Stimulated activated CD8-positive, alpha-beta memory T cell treated with anti-CD3 and anti-CD28 coated beads, Interleukin-7, amount 100 ng/mL, for 48 hours (primary cell): ENCODE measurements at places on chromosomes 3 and 15.

DNA sequence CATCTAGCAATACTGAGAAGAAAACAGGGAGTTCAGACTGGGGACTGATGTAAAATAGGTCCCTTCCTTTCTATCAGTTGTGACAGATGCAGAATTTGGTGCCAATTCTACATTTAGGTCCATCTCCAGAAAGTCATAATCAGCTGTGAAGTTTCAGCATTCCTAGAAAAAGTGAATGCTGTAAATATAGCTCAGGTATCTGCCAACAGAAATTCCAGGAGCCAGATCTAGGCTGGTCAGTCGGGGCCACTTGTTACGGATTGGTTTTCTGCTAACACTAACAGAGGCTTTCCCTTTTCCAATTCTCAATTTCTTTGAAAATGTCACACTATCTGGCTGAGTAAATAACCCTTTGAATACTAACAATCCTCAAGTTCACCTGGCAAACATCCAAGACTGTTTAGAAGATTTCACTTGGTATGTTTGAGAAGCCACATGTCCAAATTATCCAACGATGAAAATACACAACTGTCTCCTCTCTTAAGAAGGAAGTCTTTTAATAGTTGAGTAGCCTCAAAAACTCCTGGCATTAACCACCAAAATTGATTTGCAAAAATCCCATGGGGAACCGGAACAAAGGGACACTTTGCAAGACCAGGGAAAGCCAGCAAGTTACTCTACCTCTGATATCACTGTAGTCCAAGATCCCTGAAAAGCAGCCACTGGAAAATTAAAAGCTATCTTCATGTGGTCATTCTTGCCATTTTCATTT, 222.3 kb downstream of the ZMAT3 start:
- no peak for DNase-seq

DNA sequence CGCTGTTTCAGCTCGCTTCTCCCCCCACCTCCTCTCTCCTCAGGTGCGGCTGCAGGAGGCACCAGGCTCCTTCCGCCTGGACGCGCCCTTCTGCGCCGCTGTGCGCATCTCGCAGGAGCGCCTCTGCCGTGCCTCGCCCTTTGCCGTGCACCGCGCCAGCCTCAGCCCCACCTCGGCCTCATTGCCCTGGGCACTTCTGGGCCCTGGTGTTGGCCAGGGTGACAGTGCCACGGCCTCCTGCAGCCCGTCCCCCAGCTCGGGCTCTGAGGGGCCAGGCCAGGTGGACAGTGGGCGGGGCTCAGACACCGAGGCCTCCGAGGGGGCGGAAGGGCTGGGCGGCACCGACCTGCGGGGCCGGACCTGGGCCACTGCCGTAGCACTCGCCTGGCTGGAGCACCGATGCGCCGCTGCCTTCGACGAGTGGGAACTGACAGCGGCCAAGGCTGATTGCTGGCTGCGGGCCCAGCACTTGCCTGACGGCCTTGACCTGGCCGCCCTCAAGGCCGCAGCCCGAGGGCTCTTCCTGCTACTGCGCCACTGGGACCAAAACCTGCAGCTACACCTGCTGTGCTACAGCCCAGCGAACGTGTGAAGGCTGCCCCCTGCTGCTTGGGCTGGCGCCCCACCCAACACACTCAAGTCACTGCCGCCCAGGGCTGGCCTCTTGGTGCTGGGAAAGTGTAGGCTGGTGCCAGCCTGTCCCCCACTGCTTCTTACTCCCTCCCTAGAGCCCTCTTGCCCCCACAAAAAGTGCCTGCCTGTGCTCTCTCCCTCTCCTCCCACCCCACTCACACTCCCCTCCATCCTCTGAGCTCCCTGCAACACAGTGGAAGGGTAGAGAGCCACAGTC, 7.1 kb downstream of the ALG3 start:
- no peak for DNase-seq

- no peak for DNase-seq
These were observed 43.0 kb upstream of the USP3 start for GRCh38 chr15:63461230-63461985.

- DNase-seq: peak; percentile 31
These were observed 808 bp downstream of the BCL6 start for GRCh38 chr3:187744169-187745151.

DNA sequence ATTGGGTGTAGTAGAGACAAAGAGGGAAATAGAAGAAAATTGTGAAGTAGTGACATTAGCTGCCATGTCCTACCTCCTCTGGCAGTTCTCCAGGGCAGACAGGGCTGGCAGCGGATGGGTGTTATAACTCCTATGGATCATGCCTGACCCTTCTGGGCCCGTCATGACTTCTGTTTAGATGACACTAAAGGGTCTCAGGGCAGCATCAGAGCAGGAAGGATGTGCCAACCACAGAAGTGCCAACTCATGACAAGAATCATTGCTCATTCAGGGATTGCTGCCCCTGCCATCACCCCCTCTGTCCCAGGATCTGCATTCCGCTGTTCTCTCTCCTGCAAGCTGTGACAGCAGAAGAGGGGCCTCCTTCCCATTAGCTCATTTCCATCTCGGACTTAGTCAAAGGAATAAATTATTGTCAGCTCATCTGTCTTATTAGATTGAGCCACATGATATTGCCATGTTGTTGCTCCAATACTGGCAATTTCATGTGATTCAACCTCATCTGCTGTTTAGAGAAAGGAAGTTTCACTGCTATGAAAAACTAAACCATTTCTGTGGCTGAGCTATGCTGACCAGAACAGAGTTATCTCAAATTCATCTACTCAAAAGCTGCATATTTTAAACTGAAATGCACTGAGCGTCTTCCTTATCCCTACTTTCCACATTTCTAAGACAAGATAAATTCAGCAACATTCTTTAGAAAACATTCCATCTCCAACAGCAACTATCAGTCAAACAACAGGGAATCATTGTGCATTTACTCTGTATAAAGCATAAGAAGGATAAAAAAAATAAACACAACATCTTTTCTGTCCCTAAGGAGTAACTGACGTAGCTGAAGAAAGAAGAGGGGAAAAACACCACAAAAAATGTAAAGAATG, 271.6 kb downstream of the FHIT start:
- DNase-seq: no peak
